ENCODE measurements at places on chromosomes 12 and 14. TPM values are rescaled to one million over a fixed set of nuclear protein-coding genes. Genes with fewer than 3 reads are reported as not detected.
A peak's percentile ranks its signal among the peaks of the same experiment; 100 is the strongest.

DNA sequence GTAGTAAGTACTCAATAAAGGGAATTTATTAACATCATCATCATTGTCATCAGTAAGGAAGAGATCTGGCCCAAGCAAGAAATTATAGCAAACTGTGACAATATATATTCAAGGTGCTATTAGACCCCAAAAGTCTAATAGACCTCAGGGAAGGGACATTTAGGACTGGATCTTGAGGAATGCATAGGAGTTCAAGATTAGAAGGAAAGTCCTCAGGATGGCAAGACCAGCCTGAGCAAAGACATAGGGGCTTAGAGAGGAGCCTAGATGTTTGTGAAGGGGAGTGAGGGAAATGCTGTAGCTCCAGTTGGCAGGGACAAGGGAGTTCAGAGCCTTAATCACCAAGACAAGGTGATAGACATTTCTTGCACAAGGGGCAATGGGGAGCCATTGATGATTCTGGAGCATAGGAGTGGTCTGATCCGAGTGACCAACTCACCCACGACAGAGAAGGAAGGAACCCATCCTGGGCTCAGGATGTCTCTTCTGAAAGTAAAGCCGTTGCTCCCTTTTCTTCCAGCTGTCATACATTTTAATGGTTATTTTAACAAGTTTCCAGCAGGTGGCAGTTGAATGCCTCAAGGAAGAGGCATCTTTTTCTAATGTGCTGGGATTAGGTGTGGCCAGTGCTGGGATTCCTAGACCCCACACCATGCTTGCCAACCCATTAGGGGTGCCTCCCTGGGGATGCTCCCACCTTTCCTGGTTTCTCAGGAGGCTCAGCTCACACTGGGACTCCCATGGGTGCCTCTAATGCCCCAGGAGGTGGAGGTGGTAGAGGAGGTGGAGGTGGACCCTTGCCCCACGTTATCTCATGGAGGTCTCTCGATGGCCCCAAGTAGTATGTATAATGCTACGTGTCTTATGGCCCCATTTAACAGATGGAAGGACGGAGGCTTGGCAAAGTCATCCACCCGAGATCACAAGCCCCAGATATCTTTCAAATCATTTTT lies 37.8 kb downstream of the PHETA1 start:
- peak; percentile 63 for DNase-seq

GRCh38 chr12:29517264-29517663 lies 19.8 kb upstream of the OVCH1 start:
- no peak for DNase-seq

DNA sequence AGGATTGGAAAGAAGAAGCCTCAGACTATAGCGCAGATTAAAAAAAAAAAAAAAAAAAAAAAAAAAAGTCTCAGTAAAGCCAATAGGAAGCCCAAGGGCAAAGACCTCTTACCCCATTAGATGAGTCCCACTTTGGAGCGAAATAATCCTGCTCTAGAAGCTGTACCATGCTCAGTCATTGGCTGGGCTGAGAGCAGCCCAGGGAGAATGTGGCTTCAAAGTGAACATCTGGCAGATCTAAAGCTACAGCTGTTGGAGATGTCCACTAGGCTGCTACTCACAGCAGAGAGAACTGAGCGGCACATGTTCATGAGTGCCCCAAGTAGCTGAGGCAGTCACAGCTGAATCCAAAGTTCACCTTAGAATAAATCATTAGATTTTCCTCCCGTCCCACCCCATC lies 560.9 kb downstream of the MED13L start:
- no peak for DNase-seq

Gene CLEC9A
- polyA plus RNA-seq: not detected

DNA sequence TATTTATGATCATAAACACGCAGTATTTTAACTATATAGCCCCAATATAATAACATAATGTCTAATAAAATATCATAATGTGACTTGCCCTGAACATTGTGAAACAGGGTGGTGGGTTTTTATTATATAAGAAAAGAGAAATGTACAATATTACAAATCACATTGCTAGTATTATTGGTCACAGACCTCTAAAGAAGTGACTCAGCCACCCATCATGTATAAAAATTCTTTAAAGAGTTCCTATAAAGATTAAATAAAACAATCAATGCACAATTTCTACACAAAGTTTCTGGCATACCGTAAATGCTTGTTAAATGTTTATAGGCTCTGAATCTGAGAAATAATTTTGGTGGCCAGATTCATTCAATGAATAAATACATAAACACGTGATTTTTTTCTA lies 28.9 kb downstream of the ABCC9 start:
- no peak for DNase-seq

Gene SOAT2
- polyA plus RNA-seq: not detected

DNA sequence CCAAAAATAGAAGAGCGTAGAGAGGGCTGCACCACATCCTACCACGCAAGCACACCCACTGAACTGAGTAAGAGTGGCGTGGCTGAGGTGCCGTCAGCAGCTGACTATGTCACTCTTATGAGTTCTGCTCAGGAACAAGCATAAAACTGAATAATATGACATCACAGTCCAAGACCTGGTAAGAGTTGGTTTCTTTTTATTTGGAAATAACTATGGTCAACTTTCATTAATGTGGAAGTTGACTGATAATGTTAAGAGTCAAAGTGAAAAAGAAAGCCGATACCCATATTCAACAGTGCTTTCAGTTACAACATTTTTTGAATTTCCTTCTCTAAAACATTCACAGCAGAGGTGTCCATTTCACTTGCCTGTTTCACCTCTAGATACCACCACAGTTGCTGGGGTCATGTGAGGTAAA lies 44.6 kb downstream of the GNS start:
- DNase-seq: peak; percentile 80

Gene RPL10L
- not detected for polyA plus RNA-seq
